ENCODE measurements at places on chromosomes 3 and 15.
A peak's percentile ranks its signal among the peaks of the same experiment; 100 is the strongest.

DNA sequence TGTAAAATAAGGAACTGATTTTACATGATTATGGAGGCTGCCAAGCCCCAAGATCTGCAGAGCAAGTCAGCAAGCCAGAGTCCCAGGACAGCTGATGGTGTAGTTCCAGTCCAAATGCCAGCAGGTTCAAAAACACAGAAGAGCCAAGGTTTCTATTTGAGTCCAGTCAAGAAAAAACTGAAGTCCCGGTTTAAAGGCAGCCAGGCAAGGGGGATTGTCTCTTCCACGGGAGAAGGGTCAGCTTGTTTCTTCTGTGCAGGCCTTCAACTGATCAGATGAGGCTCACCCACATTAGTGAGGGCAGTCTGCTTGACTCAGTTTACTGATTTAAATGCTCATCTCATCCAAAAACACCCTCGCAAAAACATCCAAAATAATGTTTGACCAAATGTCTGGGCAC is 246.2 kb downstream of the PLCL2 start:
- DNase-seq, result no peak

DNA sequence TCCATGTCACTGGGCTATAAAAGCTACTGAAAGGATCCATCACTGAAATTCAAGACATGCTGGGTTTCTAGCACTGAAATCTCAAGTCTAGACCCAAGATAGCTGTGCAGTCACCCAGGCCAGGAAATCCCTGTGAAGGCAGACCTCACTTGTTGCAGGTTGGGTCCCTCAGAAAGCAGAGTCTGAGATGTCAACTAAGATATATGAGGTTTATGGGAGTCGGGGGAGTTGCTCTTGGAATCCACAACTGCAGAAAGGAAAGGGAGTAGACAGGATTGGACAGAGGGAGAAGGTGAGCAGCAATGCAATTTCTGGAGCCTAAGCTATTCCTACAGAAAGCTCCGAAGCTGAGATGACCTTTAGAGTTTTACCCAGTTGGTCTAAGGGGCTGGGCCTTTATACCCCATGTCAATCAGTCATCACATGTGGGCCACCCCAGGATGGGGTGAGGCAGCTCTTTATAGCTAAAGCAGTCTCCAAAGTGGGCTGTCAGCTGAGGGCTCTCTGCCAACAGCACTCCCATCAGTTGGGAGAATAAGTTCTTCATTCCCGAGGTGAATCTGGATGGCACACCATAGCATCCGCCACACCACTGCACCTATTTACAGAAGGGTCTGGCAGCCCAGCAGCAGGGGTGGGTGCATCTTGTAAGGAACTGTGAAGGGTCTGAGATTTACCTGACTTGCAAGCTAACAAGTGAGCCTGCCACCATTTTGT is 52.3 kb upstream of the ACVR2B start:
- DNase-seq, result no peak

DNA sequence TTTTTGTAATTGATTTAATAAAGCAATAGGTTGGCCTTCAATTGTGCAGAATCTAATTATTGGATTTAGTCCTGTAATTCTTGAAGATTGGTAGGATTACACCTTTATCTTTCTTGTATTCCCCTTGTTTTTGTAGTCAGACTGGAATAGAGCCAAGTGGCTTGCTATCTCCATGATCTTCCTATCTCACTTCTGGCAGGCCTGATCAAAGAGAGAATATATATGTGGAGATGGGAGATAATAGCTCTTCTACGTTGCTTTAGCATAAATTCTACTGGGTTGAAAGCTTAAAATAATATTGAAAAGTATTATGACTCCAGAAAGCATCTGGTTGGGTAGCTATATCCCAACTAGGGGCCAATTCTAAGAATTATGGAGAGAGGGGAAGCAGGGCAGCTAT is 16.9 kb upstream of the IFT57 start:
- no peak for DNase-seq

DNA sequence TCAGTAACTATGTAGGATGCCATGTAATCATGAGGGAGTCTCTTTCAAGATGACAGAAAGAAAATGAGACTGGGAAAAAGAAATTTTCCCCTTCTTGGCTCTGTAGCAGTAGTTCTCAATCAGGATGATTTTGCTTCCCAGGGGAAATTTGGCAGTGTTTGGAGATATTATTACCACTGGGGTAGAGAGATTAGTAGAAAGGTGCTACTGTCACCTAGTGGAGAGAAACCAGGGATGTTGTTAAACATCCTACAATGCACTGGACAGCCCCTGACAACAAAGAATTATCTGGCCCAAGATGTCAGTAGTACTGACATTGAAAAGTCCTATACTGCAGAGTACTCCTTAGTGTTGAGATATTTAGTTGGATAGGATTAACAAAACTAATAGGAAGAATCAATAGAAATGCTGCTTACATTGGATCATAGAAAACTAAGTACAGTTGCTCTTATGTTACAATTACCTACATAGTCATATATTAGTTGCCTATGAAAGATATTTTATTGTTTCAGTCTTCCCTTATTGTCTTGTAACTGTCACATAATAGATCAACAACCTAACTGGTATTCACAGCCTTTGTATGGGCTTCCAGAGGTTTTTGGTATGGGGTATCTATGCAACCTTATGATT is 433.3 kb downstream of the RAP2B start:
- no peak for DNase-seq

DNA sequence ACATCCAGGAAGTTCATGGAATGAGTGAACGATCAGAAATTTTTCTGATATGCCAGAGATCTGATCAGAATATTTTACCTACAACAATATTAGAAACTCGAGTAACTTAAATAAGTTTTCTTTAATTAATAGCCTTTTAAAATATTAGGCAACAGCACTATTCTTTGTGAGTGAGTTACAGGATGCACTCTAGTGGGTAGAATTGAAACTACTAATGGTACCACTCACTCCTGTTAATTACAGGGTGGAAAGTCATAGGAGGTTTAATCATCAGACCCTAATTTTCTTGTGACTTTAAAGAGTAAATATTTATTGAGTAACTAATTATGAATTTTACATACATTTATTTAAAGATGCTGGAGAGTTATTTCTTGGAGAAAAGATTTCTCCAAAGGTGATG is 217.3 kb downstream of the CACNA2D3 start:
- DNase-seq, result no peak

- no peak for DNase-seq
Observed at GRCh38 chr3:177211503-177212277, 14.4 kb upstream of the TBL1XR1 start.

DNA sequence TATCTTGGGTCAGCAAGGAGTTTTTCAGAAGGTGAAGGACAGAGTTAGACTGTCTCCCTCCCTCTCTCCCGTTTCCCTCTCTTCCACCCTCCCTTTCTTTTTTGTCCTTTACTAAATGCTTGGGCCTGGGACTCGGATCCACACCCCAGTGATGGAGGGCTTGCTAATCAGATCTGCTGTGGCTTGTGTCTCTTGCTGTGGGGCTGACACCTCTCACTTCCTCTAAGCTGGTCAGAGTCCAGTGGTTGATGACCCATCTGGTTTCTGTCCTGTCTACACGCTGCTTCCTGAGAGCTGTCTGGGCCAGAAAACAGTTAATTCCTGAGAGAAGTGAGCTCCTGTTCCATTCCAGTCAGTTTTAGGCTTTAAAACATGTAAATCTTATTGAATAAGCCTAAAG is 849 bp downstream of the TRAK1 start:
- DNase-seq, result no peak

DNA sequence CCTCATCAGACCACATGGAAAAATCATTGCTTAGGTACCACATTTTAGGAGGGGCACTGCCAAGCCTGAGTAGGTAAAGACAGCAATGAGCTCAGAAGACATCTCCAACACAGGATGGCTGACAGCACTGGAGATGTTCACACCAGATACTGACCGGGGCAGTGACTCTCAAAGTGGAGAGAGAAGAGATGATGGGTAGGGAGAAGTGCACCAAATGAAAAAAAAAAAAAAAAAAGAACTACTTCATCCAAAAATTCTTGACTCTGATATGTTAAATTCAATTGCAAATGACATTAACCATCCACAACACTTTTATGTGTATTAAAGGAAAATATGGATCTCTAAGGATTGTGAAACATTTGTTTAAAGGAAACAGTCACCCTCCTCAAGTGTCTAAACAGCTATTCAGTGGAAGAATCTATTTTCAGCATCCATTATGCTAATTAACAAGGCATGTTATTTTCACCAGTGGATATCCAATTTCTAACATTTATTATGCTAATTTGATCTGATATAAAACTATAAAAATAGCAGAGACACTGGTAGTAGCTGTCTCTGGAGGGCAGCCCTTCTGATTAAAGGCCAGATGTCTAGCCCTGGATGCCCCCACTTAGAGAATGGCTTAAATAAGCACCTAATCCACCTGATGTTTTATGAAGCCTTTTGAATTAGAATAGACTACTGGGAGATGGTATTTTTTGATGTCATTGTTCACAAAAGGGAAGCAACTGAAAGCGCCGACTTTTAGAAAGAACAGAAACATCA is 48.2 kb upstream of the VGLL4 start:
- DNase-seq, result no peak

DNA sequence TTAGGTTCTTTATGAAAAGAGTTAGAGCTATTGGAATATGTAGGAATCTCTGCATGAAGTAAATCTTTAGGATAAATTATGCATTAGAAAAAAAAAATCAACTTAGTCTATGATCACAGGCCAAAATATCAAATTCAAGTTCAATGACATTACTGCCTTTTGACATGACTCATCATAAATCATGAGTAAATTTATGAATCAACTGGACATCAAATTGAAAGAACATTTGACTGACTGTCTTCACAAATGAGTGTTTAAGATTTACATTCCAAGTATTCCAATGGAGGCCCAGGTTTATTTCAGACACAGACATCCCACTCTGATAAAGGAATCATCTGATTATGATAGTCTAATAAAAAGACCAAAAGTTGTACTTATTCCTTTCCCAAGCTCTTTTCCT is 192.8 kb upstream of the TTC14 start:
- no peak for DNase-seq

- no peak for DNase-seq
Observed at GRCh38 chr3:125147491-125147820, 65.1 kb downstream of the SLC12A8 start.

GRCh38 chr3:34001022-34001421 is 202.6 kb downstream of the PDCD6IP start:
- no peak for DNase-seq

- no peak for DNase-seq
Observed at GRCh38 chr3:8990266-8991215, 27.3 kb upstream of the RAD18 start.

- DNase-seq, result no peak
Observed at GRCh38 chr3:94935738-94936580, 873.1 kb downstream of the NSUN3 start.

DNA sequence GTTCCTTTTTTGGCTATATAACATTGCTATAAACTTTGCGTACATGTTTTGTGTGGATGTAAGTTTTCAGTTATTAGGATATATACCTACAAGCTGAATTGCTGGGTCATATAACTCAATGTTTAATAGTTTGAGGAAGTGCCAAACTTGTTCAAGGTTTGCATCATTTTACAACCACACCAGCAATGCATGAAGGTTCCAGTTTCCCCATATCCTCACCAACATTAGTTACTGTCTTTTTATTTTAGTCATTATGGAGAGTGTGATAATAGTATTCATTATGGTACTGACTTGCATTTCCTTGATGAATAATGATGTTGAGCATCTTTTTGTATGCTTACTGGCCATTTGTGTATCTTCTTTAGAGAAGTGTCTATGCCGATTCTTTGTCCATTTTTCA is 112.3 kb downstream of the NR1I2 start:
- no peak for DNase-seq

DNA sequence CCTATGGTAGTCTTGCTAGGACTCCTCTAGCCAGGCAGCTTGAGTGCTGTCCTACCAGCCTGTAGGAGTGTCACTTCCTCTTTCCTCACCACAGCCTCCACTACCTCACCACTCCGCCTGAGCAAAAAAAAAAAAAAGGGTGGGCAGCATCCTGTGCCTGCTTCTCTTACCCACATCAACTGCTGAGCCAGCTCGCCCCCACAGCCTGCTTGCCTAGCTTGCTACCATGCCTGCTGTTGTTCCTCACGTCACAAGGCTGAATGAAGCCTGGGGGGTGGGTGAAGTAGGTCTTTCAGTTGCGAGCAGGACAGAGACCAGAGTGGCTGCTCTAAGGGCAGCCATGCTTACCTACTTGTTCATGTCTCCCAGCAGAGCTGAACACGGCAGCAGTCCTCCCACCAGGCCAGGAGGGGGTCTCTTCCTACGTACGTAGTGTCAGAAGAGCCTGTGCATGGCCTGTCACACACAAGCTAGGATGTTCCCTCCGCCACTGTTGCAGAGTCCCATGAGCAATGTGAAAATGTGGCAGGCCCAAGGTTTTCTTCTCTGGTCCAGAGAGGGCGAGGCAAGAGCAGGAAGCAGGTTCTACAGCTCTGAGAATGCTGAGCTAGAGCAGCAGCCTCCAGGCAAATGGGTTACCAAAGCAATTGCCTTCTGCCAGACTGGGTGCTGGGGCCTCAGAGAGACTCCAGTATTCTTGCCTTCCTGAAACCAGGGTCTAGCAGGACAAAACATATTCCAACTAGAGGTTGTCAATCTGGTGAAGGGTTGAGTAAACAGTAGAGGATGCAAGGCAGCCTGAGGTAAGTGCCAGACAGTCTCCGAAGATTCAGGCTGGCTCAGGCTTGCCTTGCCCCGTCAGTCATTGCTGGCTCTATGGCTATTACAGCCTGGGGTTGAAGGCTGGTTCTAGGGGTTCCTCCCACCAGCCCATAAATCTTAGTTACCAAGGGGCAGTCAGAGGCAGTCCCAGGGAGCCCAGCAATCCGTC is 8.1 kb downstream of the PPM1M start:
- DNase-seq, result no peak

DNA sequence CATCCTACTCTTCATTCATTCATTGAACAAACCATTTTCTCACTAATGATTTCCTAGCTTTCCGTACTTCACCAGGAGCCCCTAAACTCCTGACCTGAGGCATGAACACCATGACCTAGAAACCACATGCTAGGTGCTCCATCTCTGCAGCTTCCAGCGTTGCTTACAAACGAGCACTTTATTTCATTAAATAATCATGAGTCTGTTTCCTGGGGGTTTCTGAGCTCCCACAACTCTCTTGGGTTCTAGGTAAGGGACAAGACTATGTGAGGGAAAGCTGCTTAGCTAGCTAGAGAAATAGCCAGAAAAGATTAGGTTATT is 1.3 kb downstream of the MAP2K1 start:
- DNase-seq, result no peak

GRCh38 chr3:11185564-11186317 is 31.4 kb downstream of the HRH1 start:
- DNase-seq, result peak; percentile 76

GRCh38 chr3:46558184-46559043 is 7.7 kb downstream of the LRRC2 start:
- peak; percentile 84 for DNase-seq

- DNase-seq, result no peak
Observed at GRCh38 chr15:35987056-35987455, 441.1 kb upstream of the DPH6 start.

GRCh38 chr15:29815000-29815710 is 7.1 kb downstream of the TJP1 start:
- DNase-seq, result no peak

GRCh38 chr3:107620534-107620933 is 97.8 kb downstream of the BBX start:
- DNase-seq, result no peak

GRCh38 chr3:126394179-126394976 is at the start of gene CFAP100:
TSS of gene CFAP100 (plus strand) at chr3:126394909. CDS start at chr3:126396001, 1,092 bp downstream.
- DNase-seq, result peak; percentile 59
